Fibroblast of lung (primary cell): ENCODE measurements at places on chromosomes 5 and 9.
A peak's percentile ranks its signal among the peaks of the same experiment; 100 is the strongest.

DNA sequence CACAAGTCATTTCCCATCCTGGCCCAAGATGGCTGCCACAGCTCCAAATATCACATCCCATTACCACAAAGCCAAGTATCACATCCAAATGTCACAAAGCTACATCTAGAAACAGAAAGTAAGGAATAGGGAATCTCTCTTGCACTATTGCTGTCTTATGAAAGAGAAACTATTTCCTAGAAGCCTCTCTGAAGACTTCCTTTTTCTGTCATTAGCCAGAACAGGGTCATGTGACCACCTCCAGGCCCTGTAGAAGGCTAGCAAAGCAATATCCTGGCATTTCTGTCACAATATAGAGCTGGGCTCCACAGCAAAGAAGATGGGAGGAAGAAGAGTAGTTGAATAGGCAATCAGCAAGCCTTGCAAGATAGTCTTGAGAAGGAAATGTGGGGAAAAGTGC lies 99.2 kb downstream of the SH3TC2 start:
- no peak for DNase-seq

DNA sequence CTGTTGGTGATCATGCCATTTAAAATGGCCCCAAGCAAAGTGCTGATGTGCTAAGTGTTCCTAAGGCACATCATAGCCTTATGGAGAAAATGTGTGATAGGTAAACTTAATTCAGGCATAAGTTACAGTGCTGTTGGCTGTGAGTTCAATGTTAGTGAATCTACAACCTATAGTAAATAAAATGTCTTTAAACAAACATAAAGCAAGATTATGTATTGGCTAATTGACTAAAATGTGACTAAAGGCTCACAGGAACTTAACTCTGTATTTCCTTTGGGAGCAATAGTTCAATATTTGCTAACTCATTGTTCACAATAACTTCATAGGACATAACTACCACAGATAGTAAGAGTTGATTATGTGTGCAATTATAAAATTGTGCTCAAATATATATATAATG lies 49.4 kb upstream of the LRRC19 start:
- no peak for DNase-seq

GRCh38 chr5:124462751-124463150 lies 283.7 kb downstream of the ZNF608 start:
- no peak for DNase-seq

DNA sequence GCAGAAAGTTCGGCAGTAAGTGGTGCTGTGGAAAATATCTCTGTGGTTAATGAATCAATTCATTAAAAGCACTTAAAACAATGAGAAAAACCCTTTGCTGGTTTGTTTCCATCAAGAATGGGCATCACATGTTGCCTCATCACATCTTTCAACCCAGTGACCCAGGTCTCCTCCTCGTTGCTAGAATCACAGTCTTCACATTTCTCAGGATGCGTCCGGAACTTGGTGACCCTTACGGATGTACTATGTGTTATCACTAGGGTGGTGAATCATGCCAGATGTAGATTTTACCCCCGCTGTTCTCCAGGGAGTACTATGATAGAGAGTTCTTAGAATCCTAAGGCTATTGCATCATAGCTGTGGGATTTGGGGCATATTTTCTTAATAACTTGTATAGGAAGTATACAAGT lies 217.9 kb upstream of the KLF4 start:
- DNase-seq = peak; percentile 98

- no peak for DNase-seq
Observed at GRCh38 chr5:128212191-128212806, 128.7 kb downstream of the SLC12A2 start.

DNA sequence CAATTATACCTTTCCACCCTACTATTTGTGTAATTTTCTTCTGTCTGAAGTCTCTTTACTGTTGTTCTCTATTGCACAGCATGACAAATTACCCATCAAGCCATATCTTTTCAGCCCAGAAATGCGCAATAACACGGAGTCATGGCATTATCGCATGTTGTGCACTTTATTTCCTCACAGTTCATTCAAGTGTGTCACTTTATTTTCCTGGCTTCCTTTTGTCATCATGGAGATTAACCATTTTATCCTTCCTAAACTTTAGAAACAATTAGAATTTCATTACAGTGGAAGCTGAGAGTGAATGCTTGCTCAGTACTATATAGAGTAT lies 41.3 kb upstream of the MEF2C start:
- no peak for DNase-seq

- DNase-seq = no peak
Observed at GRCh38 chr9:127554966-127555839, 56.9 kb upstream of the STXBP1 start.

- peak; percentile 60 for DNase-seq
Observed at GRCh38 chr9:32551276-32552051, 663 bp upstream of the SMIM27 start.

GRCh38 chr5:882253-883183 lies 10.1 kb downstream of the BRD9 start:
- DNase-seq = no peak
